ENCODE measurements at places on chromosomes 1 and 21. TPM values are rescaled to one million over a fixed set of nuclear protein-coding genes. Genes with fewer than 3 reads are reported as not detected.

The ASAP3 gene
- polyA plus RNA-seq: 28.0 TPM

The CFHR1 gene
- not detected for polyA plus RNA-seq

The FAM167B gene
- polyA plus RNA-seq: 2.2 TPM

The NOC2L gene
- 79.3 TPM for polyA plus RNA-seq

The GPR52 gene
- not detected for polyA plus RNA-seq

The UMODL1 gene
- polyA plus RNA-seq: 0.05 TPM

The AMPD1 gene
- not detected for polyA plus RNA-seq

The TCHH gene
- polyA plus RNA-seq: 0.42 TPM

DNA sequence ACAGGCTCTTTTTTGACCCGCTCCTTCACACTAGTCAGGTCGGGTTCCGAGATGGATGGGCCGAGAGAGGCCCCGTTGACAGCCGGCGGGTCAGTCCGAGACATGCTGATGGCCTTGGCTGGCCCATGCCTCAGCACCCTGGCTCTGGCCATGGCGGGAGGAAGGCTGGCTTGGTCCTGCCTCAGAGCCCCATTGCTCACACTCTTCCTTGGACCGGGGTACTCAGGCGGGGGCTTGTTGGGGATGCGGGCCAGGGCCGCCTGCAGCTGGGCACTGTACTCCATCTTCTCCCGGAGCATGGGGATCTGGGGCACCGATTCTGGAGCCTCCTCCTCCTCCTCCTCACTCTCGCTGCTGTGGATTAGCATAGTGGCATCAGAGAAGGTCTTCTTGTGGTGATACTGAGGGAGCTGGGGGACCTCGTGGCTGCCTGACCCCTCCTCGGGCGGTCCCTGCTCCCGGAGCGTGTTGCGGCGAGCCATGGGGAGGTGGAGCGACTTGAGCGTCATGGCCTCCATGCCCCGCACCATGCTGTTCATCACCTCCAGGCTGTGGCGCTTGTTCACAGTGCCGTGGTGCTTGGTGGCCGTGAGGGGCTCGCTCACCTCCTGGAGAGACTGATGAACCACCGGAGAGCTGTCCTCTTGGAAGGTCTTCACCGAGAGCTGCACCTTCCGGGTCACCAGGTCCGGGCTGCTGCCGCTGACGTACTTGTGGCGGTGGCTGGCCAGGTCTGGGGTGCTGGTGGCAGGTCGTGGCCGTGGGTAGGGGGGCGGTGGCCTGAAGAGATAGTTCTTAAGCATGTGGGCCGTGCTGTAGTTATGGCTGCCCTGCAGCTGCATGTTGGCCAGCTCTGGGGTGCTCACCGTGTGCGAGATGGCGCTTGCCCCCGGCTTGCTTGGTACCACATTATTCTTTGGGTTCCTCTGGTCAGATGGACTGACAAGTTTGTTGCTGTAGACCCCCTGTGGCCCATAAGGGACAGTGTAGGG is 102.7 kb downstream of the SMYD2 start:
- DNase-seq: no peak

DNA sequence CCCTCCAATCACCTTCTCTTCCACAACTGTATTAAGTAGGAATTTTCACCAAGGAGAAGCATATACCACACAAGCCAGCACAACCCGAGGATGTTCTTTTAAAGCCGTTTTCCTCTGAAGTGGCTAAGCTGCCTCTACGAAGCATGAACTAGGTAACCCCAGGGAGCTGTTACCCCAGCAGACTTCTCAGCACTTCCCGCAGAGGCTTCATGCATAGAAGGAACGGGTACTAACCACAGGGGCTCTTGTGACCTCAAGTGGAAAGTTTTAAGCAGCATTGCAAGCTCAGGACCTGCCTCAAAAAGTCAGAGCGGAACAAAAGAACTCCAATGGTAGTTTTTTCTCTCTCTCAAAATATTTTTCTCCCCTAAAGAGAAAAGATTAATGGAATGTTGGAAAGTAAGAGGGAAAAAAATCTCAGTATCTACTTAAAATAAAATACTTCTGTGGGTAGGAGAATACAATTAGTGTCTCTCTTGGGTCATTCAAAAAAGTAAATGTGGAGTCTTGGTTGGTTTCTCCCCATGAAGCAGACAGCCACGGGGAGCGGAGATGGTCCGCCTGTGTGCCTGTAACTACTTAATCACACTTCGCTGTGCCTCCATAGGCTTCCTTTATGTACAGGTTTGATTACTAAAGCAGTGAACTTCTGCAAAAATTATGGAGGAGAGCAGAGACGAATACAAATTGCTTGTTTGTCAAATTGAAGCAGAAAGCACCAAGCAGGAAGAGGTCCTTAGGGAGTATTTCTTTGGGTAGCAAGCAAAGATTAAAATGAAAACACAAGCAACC is 40.9 kb downstream of the STX6 start:
- peak; percentile 49 for DNase-seq

DNA sequence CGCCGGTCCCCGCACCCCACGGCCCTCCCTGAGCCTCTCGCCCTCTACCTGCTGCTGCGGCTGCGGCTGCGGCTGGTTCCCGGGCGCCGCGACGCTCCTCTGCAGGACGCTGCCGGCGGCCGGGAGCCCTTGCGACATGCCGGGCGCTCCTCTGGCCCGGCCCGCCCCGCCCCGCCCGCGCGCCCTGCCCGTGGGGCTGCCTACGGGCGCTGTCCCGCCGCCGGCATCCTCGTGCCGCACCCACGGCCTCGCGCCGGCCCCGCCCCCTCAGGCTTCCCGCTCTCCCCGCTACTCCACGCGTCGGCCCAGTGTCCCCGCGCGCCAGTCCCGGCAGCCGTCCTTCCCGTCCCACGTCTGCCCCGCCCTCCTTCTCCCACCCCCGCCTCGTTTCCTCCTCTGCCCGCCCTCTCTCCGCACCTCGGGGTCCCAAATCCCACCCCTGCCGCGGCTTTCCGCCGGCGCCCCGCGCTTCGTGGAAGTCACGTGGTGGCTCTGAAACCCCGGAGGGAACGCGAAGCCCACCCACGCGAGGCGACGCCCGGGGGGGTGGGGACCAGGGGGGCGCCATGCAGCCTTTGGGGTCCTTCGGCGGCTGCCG is at the start of gene BATF3:
TSS of gene BATF3 (minus strand) at position 216 of the 598 bp plus-strand sequence. CDS start at position 138, 78 bp downstream.
- peak; percentile 63 for DNase-seq

DNA sequence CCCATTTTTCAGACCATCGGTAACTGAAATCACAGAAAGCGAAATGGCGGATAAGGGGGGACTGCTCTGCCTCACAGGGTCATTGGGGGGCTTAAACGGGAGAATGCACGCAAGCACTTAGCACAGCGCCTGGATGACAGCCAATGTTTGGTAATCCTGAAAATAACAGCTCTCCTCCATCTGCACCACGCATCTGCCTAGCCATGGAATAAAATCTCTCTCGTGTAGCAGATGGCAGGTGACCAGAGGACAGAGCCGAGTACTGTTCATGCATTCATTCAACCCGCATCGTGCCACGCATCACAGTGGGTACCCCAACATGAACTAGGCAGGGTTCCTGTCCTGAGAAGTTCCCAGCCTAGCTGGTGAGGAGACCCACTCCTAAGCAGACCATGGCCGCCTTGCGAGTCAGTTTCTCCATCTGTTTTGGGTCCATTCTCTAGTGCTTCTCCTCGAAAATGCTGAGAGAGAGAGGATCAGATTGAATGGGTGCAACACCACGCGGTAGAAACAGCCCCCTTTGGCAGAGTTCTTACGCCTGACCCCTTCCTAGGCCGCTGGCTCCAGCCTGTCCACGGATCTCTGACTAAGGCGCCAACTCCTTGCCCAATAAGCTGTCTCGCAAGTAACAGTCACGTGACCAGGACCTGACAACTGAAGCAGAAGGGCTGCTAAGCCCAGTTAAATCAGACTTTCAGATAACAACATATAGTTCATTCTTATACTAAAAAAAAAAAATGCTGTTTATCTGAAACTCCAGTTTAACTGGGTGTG is 7.3 kb downstream of the SLC1A7 start:
- no peak for DNase-seq

DNA sequence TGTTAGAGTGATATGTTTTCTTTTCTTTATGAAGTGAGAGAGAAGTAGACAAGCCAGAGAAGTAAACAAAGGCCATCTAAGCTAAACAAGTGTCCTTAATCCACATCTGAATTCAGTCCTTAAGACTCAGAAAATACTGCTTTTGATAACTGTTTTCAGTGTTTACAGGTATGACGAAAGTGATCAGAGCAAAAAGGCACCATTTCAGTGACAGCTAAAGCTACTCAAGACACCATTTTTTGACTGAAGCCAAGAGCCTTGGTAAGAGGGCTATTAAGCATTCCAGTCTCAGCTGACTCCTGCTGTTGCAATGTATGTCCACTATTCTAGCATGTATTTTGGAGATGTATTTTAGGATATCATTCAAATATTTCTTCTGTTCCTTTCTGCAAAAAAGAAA is 4.1 kb downstream of the KMO start:
- DNase-seq: no peak

GRCh38 chr1:115790846-115791245 is 22.3 kb upstream of the CASQ2 start:
- no peak for DNase-seq

GRCh38 chr1:41454406-41454805 is 30.1 kb downstream of the EDN2 start:
- DNase-seq: no peak

DNA sequence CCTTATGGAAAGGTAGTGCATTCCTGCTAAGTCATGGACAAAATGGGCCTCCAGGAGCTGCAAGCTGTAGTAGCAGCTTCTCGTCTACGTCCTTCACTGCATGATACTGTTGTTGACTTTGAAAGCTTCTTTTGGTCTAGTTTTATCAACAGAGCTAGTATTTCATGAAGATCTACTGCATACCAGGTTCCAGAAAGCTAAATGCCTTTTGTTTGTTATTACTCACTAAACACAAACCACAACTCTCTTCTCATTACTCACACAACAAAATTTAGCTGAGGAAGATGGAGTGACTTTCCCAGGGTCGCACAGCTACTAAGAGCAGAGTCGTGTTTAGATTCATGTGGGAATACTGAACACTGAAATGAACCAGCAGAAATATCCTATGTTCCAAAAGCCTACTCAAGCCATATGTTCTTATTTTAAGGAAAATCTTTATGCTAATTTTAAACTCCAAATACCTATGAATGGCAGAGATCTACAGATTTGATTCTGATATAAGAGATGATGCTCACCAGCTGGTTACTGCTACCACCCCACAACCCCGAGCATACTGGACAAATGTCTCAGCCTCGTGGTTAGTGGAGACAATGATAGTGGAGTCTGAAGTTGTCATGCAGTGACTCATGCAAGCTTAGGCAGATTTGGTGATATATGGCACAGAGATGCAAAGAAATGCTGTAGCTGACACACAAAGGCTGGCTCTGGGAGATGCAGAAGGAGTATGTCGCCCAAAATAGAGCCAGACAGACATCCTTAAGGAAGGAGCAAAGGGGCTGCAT is 20.6 kb downstream of the PGBD2 start:
- DNase-seq: no peak

GRCh38 chr1:175901076-175901836 is 157.9 kb upstream of the TNR start:
- no peak for DNase-seq

DNA sequence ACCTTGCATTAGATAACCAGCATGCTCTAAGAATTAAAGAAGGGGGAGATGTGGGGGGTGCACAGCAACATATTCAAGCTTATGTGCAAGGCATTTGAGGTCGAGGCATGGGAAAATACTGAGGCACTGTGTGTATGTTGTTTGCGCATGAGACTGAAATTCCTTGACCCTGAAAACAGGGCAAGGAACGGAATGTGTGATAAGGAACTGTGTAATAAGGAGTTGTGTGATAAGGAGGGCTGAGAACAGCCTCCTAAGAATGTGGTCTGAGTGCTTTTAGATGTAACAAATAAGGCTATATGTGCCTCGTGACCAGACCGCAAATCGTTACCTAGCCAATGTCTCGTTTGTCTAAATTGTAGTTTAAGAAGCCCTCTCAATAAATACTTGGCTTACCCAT is 26.5 kb upstream of the ITLN1 start:
- DNase-seq: no peak

DNA sequence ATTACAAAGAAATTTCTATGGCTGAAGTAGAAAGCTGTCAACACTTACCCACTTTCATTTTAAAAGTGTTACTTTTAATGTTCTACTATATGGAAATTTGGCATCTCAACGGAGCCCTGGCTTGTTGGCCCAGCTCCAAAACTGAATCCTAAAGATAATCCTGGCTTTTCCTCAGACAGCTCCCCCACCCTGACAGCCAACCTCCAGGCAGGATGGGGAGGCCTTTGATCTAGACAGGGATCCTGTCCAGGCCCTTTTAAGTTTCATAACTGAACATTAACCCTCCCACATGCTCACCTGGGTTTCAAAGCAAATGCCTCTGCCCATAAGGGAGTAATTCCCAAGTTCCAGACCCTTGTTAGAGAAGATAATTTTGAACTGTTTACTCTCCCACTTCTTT is 99.3 kb upstream of the RALGPS2 start:
- no peak for DNase-seq

DNA sequence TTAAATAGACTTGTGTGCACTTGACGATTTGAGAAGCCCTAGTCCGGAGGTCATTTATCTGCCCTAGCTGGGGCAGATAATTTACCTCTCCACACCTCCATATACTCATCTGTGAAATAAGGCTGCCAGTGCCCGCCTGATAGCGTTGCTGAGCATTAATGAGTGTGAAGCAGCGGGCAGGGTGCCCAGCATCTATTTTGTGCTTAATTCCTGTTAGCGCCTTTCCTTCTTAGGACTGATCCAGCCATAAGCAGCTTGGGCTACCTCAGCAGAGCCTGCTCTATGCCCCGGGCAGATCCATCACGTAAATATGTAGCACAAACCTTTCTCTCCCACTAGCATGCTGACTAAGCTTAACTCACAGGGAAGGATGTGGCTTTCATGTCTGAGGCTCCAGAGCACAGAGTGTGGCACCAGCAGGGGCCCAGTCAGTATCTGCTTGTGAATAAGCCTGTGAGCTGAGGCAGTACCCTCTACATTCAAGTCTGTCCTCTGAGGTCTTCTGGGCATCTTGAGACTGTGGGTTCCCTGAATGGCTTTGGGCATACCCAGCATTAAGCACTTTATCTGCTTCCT is 21.5 kb upstream of the RNF187 start:
- DNase-seq: no peak
